ENCODE measurements at places on chromosomes 4 and X.

DNA sequence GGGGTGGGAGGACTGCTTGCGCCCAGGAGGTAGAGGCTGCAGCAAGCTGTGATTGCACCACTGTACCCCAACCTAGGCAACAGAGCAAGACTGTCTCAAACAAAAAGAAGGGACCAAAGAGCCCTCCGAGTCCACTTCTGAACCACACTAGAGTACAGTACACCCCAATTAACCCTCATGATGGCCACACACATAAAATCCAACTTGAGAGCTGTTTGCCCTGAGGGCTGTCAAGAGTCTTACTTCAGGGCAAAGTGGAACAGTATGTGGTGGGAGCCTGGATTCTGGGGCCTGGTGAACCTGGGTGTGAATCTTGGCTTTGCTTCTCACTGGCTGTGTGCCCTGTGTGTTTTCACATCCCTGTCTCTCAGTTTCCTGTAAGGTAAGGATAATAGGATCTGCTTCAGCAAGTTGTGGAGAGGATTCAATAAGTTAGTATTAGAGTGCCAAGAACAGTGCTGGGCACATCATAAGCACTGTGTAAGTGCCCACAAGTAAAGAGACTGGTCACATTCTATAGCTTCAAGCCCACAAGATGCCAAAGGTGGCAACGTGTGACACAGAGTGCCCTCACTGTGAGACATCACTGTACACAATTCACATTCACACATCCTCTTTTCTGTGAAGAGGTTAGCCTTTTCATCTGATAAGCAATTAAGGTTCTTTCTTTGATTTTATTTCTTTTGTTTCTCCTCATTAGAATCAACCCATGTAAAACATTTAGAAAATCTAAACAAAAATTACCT lies 52.1 kb downstream of the LEF1 start:
- no peak for DNase-seq

DNA sequence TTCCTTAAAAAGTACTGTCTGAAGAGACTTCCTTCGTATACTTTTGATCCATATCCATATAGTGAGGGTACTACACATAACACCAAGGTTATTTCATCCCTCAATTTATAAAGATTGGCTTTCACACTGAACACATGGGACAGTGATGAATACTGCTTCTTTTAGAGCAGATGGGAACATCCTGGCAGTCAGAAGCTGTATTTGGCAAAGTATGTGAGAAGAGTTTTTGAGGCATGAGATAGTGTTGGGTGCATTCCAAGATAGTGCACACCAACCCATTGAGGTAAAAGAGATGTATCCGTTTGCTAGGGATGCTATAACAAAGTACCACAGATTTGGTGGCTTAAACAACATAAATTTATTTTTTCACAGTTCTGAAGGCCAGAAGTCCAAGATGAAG lies 141.1 kb downstream of the MOSPD2 start:
- DNase-seq: no peak

- DNase-seq: no peak
These were observed 20.2 kb upstream of the LRBA start for GRCh38 chr4:151035328-151035727.

- no peak for DNase-seq
These were observed 521.2 kb downstream of the MID1IP1 start for GRCh38 chrX:39322496-39322895.

GRCh38 chrX:9357518-9358114 lies 107.2 kb upstream of the TBL1X start:
- no peak for DNase-seq

- DNase-seq: no peak
These were observed 144.8 kb downstream of the NWD2 start for GRCh38 chr4:37389366-37389765.

DNA sequence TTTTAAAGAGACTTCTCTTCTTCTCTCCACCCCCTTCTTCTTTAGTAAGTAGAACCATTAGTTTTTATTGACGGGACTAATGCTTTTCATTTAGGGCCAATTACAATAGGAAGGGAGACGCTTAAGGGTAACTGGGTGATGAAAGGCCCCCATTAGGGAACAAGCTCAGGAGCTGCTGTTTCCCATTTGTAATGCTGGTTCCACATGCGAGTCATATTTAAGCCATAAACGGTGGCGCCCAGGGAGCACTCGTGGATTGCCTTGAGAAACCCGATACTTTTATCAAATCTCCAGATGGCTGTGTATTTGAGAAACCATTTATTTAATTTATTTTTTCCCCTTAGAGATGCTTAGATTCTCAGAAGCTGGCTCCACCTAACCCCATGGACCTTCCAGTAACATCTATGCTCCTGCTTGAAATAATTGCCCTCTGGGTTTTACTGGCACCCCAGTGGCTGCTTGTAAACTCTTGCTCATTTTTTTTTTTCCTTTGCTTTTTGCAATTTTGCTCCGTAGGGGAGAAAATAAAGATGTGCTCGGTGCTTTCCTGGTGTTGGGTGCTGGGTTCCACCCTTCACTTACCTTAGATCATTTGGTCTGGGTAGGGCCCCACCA lies 124.2 kb upstream of the MSX1 start:
- no peak for DNase-seq

GRCh38 chr4:166823126-166823525 lies 411.2 kb downstream of the SPOCK3 start:
- DNase-seq: no peak

GRCh38 chr4:820230-821172 lies 5.4 kb downstream of the CPLX1 start:
- no peak for DNase-seq

DNA sequence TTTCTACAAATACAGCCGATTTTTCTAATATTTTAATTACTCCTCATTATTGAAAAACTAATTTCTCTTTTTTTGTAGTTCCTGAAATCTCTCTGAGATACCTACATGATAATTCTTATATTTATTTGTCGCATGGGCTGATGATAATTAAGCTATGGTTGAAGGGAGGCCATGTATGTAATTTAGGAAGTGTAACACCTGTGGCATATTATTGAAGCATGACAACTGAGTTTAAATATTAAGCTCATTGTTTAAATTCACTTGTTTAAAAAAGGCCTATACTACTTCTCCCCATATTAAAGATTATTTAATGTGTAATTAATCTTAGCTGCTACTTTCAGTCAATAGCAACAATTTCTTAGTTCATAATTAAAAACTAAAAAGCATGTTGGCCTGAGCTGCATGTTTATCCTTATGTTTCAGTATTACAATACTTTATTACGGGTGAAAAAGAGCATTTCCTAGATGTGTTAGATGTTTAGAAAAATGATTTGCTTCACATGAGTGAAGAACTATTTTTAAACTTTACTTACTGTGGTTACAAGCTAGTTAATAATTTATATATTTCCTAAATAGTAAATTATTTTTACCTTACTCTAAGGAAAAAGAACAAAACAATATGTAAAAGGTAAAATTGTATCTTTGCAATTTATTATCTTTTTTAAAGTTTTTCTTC lies 122.4 kb downstream of the RAP1GDS1 start:
- no peak for DNase-seq

DNA sequence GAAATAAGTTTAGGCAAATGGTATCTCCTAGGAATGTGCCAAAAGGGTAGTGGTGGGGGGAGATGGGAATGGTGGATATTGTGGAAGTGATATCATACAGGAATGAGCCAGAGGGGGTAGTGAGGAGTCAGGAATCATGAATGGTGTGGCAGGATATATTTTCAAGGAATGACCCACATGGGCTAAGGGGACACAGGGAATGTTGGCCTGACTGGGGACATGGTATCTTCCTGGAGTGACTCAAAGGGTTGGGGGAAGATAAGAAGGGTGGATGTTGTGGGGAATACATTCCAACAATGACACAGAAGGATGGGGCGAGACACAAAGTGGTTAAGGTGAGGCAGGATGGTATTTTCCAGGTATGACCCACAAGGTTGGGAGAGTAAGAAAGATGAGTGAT lies 60.6 kb downstream of the MAOA start:
- no peak for DNase-seq

DNA sequence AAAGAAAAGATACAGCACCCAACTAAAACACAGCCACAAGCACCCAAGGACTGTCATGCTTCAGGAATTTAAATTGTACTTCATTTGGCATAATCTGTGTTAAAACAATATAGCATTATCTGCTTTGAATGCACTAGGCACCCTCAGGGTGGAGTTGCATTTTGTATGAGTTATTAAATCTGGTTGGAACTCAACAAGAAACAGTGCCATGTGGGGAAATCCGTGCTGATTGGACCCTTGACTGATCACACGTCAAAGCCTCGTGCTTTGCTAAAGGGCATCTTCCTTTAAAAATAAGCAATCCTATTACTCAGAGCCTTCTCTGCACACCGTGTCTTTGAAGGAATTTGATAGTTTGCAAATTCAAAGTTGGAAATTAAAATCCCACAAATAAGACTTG lies 35.4 kb downstream of the IGFBP7 start:
- no peak for DNase-seq

GRCh38 chr4:18508786-18509185 lies 487.2 kb upstream of the LCORL start:
- no peak for DNase-seq

- no peak for DNase-seq
These were observed 472.7 kb upstream of the DIAPH2 start for GRCh38 chrX:96211953-96212352.

DNA sequence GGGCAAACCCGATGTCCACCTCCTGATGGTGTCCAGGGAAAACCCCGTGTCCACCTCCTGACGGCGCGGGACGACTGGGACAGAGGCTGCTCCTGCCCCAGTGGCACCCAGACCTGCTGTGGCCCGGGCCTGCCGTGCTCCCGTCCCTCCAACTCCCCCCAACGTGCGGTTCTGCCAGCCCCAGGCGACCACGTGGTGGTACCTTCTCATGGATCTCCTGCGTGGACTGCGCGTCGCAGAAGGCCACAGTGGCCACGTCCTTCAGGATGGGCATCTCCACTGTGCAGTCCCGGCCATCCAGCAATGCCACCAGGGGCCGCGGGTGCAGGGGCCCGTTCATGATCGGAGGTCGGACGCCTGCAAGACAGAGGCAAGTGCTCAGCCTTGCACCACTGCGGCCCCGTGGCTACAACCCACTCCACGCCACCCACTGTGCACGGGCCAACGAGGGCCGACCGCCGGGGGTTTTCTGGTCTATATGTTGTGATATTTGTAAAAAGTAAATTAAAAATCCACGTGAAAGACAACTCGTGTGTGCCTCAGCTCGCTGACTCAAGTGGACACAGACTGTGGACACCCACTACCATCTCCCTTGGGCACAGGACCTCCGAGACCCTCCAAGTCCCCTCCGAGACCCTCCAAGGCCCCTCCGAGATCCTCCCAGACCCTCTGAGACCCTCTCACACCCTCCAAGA lies 10.8 kb downstream of the CTBP1 start:
- no peak for DNase-seq

GRCh38 chrX:150365990-150366911 lies 3.1 kb downstream of the MAMLD1 start:
- DNase-seq: no peak

GRCh38 chr4:23212558-23212957 lies 519.8 kb downstream of the GBA3 start:
- no peak for DNase-seq

DNA sequence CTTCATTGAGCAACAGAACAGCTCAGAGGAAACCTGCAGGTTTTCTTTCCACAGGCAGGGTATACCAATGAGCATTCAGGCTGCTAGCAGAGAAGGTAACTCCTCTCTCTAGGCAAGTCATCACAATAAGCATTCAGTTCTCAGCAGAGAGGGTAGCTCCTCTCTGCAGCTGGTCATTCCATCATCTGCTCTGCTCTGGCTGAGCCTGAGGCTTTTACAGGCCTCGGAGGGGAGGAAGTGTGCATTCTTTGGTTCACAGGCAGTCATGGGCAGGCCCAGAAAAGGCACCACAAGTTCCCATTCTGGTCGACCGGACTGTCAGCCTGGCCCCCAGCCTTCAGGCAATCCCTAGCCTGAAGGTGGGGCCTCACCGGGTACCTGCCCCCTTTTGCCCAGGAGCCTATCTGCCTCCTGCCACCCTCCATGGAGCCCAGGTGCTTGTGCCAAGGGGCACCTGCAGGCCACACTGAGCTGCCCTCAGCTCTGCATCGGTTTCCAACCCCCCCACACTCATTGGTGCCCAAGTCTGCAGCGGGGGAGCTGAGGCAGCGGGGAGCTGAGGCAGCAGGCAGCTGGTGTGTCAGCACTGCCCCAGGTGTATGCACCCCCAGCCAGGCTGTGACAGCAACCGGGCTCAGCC lies 83.1 kb downstream of the PRDM5 start:
- no peak for DNase-seq

DNA sequence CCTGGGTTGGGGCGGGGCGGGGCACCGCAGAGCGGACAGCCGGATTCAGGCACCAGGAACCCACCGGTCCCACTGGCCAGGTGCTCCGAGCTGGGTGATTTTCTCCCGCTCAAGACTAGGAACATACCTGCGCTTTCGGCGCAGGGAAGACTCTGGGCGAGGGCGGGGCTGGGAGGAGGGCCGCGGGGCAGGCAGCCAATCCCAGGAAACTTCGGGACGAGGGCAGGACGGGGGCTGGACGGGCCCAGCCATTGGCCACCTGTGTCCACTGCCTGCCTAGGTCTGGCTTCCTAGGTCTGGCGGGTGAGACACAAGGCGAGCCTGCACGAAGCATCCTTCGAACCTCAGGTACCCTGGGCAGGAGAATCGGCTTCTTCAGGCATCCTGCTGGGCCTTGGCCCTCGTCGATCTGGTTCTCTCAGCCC lies 274 bp upstream of the ERVMER34-1 start:
- no peak for DNase-seq

- no peak for DNase-seq
These were observed 48.9 kb upstream of the FAM47B start for GRCh38 chrX:34893741-34894140.
